Activated T-helper 1 cell treated with anti-CD3 and anti-CD28 coated beads, Interleukin-2, amount 50 U/mL, for 16 hours (primary cell): ENCODE measurements at places on chromosomes 16 and 17.

DNA sequence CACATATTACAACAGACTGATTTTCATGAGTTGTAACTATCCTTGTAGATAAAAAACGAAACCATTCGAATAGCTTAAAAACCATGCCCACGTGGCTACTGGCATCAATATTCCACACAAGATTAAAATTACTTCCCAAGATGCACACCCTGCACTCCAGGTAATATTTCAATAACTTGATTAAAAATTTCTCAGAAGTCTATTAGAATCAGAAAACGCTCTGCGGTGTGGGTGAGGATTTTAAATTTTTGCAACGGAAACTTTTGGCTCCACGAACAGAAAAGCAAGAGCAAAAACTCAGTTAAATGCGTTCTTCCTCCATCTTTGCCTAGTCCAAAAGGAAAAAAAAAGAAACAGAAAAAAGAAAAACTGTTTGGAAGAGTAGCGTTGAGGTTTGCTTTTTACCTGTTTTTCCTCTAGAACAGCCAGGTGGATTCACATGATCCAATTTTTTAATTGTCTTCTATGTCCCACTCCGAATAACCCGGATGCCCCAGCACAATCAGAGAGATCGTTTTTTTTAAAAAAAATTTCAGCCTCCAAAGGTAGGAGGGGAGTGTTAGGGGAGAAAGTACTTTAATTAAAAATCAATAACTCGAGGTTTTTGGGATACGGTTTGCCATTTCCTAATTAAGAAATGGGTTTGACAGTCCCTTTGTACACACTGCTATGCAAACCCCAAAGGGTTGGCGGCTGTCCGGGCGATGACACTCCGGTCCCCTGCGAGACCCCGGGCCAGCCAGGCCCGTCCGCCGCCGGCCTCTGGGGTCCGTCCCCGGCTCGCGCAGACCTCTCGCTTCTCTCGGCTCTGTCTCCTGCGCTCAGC lies 708 bp upstream of the NFAT5 start:
- no peak for DNase-seq

GRCh38 chr17:80931421-80932265 lies 60.0 kb upstream of the CHMP6 start:
- DNase-seq = no peak

GRCh38 chr16:75053791-75054555 lies 55.1 kb downstream of the ZNRF1 start:
- DNase-seq = no peak

DNA sequence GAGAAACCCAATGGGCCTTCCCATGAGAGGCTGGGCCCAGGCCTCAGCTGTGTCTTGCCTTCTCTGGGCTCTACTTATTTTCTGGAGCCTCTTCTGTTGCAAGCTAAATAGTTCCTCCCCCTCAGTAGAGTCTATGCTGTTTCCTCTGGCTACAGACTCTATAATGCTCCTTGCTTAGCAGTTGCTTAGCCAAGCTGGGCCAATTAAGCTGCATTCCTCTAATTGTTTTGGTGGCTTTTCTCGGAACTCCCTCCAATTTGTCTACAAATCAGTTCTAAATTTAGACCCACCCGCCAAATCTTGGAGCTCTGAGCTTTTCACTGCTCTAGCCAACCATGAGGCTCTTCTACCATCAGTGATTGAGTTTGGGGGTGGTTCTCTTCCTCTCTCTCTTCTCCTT lies 302.7 kb upstream of the ASIC2 start:
- no peak for DNase-seq

GRCh38 chr16:71205482-71206131 lies 24.9 kb downstream of the HYDIN start:
- no peak for DNase-seq

GRCh38 chr16:8519179-8519578 lies 71.1 kb downstream of the TMEM114 start:
- DNase-seq = no peak

DNA sequence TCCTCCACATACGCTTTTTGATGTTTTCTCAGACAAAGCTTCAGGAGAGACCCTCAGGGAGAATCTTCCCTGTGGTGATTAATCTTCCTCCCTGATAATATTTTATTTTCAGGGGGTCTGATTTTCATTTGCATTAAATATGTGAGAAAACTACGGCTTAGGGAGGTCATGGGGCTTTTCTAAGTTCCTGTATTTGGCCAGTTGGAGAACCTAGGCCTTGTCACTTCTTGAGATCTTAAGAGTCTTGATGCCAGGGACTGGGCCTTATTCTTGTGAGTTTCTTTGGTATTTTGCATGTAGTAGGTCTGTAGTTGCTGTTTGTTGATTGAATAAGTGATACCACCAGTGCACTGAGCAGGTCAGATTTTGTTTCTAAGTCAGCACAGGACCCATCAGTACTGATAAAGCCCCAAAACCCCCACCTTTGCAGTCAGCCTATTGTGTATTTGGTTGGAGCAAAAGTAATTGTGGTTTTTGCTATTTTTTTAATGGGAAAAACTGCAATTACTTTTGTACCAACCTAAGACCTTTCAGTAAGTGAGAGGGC lies 130.1 kb downstream of the PRKCA start:
- DNase-seq = no peak

DNA sequence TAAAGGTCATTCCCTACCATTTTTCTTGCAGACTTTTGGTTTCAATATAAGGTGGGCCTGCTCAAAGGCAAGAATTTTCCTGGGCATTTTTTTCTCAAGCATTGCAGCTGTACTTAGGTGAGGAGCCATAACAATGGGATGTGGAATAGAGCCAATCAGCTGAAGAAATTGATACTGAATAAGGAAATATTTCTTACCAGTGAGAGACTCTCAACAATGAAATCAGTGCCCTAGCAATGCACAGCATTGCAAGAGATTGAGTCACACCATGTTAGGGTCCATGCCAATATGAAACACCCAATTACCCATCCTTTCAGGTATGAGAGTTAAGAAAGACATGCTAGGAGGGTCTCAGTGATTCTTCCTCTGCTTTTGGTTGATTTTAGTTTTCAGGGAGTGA lies 237.6 kb downstream of the SOX9 start:
- DNase-seq = no peak

DNA sequence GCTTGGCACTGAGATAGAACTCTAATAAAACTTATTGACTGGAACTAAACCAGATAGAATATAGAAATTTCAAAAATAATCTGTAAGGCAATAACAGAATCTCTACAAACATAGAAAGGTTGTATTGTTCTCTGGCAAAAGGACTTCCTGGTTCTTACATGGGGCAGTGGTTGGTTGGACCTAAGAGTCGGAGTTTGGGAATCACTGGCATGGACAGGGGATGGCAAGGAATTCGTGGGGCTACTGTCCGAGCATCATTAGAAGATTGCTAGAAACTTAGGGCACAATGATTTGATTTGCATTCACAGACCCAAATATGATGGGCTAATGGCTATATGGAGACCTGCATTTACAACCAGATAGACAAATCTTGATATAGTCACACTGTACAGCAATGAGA lies 103.8 kb upstream of the GOT2 start:
- no peak for DNase-seq

- DNase-seq = no peak
These were observed 18.8 kb upstream of the GLG1 start for GRCh38 chr16:74625500-74626350.

GRCh38 chr16:53518550-53519416 lies 15.8 kb upstream of the AKTIP start:
- DNase-seq = peak; percentile 53

DNA sequence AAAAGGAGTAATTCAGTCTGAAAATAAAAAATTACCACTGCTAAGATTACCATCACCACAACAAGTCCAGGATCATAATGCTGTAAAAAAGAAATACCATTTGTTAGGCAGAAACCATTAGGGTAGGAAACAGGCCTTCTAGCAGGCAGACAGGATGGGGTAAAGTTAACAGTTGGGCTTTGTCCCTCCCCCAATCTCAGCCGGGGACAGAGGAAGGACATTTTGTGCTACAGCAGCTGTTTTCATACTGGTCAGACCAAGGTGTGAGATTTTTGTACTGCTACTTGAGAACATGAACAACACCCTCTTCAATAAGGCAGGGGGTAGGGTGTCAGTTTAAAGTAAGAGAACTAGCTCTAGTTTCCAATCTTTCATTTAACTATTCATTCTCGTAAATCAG lies 49.2 kb upstream of the ITGA2B start:
- DNase-seq = no peak

DNA sequence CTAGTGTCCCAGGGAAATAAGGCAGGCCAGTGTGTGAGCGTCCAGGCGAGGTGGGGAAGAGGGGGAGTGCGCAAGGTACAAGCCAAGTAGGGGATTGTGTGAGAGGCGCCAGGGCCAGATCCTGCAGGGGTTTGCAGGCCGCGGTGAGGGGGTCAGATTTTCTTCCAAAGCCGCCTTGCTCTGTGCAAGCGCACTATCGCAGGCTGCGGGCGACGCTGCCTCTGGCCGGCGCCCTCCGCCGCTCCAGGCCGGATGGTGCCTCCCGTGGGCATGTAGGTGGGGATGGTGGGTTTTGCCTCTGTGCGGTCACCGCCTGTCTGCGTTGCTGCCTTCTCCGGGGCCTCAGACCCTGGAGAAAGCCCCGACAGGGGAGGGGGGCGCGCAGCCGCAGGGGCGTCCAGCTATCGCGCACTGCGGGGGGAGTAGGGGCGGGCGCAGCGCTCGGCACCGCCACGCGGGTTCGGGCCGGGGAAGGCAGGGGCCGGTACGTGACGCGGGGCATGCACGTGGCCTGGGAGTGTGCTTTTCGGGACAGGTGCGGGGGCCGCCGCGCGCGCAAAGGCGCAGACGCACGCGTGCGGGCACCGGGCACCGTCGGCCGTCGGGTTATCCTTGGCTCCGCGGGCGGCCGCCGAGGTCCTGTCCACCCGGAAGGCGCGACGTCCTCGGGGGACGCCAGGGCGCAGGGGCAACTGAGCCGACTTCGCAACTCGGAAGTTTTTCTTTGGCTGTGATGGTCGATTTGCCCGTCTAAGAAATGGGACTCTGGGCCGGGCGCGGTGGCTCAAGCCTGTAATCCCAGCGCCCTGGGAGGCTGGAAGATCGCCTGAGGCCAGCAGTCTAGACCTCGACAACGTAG lies 1.1 kb upstream of the HAPSTR1 start:
- DNase-seq = peak; percentile 6

DNA sequence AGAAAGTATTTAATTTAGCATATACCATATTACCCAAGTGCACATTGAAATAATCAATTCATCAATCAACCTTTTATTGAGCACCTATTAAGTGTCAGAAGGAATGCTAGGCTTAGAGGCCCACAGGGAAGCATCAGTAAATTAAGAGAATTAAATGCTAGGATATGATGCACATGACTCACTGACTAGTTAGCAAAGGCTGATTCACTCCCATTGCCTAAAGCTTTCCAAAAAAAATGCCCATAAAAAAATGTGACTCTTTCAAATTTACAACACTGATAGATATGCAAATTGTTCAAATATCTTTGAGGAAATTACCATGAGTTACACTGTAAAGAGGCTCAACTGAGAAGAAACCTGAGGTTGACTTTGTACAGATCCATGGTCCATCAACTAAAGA lies 883.3 kb downstream of the CDH11 start:
- no peak for DNase-seq

- DNase-seq = no peak
These were observed 2.1 kb downstream of the ACD start for GRCh38 chr16:67657751-67658518.

DNA sequence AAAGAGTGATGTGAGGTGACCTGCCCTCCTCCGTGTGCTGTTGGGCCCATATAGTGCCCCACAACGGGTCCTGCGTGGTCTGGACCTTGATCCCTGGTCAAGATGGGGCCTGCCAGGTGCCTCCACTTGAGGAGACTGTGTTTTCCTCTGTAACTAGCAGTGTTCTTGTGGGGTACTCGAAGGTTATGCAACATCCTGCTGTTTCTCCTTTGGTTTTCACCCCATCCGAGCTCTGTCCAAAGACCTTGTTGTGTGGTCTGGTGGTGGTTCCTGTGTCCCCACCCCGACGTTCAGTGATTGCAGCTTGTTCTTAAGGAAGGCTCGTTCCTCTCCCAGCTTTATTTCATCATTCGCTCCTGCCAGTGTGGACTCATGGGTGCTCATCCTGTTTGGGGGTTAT lies 38.7 kb upstream of the ZNF750 start:
- no peak for DNase-seq

GRCh38 chr17:45936610-45937009 lies 42.3 kb downstream of the MAPT start:
- DNase-seq = no peak

DNA sequence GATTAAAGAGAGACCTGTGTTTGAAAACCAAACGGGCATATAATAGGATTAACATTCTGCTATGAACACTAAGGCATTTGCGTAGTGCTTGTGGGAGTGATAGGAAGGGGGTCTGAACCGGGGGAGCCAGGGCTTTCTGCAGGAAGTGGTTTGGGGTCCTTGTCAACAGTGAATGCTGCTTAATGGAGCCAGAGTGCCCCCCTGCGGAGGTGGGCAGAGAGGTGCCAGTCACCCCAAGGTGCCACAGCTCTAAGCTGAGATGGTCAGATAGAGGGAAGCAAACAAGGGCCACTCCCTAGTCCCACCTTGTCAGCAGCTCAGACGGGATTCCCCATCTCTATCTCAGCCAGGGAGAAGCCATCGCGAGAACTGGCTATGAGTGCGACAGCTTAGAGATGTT lies 17.7 kb downstream of the NAA60 start:
- no peak for DNase-seq

- no peak for DNase-seq
These were observed 311.1 kb downstream of the XYLT1 start for GRCh38 chr16:17159617-17160016.

DNA sequence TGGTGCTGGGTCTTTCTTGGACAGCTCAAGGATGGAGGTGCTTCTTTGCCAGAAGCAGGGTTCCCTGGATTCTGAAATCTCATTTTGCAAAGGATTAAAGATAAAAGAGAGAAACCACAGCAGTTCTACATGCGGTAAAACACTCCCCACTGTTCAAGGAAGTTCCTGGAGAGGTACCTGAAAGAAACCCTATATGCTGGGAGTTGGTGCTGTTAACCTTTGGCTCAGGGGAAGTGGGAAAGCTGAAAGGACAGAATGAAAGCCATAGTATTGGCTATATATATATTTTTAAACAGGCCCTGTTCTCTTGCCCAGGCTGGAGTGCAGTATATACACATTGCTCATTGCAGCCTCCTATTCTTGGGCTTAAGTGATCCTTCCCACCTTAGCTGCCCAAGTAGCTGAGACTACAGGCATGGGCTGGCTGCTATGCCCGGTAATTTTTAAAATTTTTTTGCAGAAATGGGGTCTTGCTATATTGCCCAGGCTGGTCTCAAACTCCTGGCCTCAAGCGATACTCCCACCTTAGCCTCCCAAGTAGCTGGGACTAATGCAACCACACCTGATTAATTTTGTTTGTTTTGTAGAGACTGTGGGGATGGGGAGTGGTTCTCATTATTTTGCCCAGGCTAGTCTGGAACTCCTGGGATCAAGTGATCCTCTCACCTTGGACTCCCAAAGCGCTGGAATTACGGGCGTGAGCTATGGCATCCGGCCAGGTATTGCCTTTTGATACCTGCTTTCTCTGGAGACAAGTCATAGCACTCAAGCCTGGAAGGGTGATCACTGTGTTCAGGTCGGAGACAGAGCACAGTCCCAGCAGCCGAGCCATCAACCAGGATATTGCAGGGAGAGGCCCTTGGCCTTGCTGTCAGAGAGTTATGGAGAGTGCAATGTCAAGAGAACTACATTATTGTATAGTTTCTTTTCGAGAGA lies 55.2 kb downstream of the MSI2 start:
- no peak for DNase-seq

GRCh38 chr17:46772475-46773220 lies 45.8 kb downstream of the WNT3 start:
- DNase-seq = no peak

- peak; percentile 31 for DNase-seq
These were observed 629 bp downstream of the GEMIN4 start for GRCh38 chr17:751269-752001.
